Smooth muscle cell of the brain vasculature (primary cell): ENCODE measurements at places on chromosomes 6 and 20.

GRCh38 chr20:651713-652614, 1.0 kb downstream of the SRXN1 start:
- no peak for DNase-seq

DNA sequence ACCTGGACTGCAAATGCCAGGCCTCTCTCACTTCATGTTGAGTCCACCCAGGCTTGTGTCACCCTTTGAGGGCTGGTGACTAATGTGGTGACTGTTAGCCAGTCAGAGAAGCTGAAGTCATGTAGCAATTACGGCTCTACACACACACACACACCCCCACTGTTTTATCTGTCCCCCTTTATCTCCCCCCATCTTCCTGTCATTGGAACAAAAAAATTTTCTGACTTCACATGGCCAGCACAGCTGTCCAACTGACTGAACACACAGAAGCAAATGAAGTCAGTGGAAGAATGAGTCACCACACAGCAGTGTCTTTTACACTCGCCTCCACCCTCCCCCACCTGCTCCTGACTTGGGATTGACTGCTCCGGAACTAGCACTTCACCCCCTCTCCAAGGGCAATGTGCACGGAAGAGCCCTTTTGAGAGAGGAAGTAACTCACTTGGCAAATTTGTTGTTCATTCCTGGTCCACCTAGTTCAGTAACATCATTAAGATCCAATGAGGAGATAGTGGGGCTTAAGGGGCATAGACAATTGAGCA, 198.0 kb downstream of the RNF144B start:
- no peak for DNase-seq

DNA sequence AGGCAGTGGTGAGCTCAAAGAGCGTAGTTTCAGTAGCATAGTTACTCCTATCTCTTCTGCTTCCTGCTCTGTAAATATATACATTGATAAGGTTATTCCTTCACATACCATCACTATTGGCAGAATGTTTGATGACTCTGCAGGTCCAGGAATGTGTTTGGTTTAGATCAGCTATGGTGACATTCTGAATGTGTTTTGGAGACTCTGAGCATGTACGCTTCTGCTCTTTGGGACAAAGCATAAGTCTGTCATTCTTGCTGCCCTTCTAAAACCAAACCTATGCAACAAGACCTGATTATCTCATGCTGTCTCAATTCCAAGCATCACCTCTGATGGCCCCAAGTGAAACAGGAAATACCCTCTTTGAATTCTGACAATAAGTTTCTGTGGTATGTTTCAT, 1074.3 kb downstream of the KIF16B start:
- no peak for DNase-seq

- DNase-seq: no peak
Observed at GRCh38 chr20:6000871-6001270, 50.4 kb downstream of the MCM8 start.

DNA sequence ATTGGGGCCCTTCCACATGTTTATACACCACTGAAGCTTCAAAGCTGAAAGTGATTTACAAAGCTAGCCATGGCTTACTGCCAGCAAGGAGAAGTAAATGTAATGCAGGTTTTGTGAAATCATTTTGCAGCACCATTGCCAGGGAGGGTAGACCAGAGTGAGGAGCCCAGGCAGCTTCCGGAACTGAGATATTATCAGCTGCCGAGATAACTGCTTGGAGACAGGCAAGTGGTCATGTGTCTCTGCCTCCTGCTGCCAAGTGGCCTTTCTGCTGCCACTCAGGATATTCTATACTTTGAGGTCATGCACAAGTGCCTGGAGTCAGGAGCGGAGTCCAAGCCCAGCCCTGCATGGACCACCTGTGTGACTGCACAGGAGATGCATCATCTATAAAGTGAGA, 160.2 kb downstream of the SYNDIG1 start:
- DNase-seq: no peak

DNA sequence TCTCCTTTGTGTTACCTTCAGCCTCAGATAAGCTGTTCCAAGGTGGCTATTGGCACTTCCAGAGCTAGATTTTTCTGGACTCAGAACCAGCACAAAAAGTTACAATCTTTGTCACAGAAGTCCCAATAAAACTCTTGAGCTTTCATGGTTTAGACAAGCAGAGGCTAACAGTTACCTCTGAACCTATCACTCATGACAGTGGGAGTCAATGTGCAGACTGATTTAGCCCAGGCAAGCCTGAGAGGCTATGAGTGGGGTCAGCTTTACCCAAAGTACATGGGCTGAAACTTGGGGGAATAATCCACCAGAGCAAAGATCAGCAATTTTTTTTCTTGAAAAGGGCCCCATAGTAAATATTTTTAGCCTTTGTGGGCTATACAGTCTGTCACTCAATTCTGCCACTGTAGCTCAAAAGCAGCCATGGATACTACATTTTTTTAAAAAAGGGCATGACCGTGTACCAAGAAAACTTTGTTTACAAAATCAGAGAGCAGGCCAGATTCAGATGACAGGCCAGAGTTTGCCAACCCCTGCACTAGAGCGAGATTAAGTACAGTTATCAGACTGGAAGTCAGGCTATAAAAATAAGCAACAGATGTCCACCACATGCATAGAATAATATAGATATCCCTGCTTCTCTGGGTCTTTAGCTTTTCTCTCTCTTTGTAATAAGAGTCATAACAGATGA, 20.0 kb downstream of the CCN2 start:
- no peak for DNase-seq

- no peak for DNase-seq
Observed at GRCh38 chr20:40255365-40255764, 433.7 kb downstream of the MAFB start.

- DNase-seq: no peak
Observed at GRCh38 chr6:39350723-39351505, 28.4 kb upstream of the KCNK16 start.

DNA sequence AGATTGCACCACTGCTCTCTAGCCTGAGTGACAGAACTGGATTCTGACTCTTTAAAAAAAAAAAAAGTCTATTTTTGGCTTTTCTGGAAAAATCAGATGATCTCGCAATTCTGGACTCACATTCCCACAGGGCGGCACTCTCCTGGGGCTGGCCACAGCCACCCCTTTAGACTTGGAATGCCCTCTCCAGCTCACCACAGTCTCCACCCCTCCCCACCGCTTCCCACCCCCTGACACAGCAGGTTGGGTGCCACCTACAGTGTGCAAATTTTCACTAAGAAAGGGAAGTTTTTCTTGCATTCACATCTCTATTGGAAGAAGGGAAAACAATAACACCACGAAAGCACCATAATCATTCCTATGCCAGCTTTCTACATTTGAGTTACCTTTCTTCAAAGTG, 15.4 kb downstream of the PDRG1 start:
- DNase-seq: no peak

GRCh38 chr20:20391766-20392165, 23.9 kb downstream of the INSM1 start:
- DNase-seq: no peak

DNA sequence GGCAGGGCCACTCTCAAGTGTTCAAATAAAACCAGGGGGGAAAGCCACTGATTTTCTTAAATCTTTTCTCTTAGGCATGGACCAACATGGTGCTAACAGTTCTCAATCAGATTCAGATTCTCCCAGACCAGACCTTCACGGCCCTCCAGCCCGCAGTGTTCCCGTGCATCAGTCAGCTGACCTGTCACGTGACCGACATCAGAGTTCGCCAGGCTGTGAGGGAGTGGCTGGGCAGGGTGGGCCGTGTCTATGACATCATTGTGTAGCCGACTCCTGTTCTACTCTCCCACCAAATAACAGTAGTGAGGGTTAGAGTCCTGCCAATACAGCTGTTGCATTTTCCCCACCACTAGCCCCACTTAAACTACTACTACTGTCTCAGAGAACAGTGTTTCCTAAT, 41.5 kb upstream of the SMIM28 start:
- DNase-seq: no peak

GRCh38 chr6:118869350-118869749, 24.6 kb upstream of the ASF1A start:
- DNase-seq: no peak

- no peak for DNase-seq
Observed at GRCh38 chr6:42264852-42265390, 47.3 kb upstream of the MRPS10 start.
